Muscle of leg (tissue), 16 donors: ENCODE measurements at places on chromosomes 3 and 15. TPM values are rescaled to one million over a fixed set of nuclear protein-coding genes. Genes with fewer than 3 reads are reported as not detected.

DNA sequence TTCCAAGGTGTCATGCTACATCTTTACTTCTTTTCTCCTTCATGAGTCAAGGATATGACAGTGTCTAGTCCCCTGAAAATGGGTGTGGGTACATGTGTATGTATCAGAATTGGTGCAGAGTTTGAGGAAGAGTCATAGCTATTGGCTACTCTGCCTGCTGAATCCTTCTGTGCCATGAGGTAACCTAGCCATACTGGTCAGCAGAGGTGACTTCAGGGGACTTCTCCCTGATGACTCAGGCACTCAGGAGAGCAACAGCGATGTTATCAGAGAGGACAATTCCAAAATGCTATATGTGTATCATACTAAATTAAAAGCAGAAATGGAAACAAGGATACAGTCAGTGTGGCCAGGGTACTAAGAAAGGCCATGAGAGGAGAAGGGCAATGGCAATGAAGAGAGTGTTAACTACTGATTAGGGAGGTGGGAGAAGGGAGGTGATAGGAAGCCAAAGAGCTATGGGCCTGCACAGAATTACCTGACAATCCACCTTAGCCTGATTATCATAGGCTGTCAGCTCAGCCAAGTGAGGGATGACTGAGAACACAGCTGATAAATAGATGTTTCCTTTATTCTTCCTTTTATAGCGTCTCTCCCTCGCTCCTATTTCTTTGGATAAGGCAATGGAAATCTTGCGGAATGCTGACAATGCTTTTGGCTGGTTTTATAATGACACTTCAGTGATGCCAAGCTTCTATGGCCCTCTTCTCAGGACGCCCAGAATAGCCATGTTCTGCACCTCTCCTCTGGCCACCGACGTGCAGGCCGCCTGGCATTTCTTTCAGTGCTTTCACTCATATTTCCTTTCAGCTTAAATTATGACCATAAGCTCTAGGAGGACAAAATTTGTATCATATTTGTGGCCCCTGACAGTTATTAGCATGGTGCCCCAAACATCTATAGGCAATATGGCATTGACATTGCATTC lies 90.6 kb downstream of the FGF12 start:
- no peaks in the 10 kb centered on the region for H3K36me3 ChIP-seq
- H3K4me1 ChIP-seq: no peaks in the 10 kb centered on the region
- H3K27me3 ChIP-seq: no peaks in the 10 kb centered on the region
- DNase-seq: no peak
- no peak overlapping the region for H3K4me3 ChIP-seq

DNA sequence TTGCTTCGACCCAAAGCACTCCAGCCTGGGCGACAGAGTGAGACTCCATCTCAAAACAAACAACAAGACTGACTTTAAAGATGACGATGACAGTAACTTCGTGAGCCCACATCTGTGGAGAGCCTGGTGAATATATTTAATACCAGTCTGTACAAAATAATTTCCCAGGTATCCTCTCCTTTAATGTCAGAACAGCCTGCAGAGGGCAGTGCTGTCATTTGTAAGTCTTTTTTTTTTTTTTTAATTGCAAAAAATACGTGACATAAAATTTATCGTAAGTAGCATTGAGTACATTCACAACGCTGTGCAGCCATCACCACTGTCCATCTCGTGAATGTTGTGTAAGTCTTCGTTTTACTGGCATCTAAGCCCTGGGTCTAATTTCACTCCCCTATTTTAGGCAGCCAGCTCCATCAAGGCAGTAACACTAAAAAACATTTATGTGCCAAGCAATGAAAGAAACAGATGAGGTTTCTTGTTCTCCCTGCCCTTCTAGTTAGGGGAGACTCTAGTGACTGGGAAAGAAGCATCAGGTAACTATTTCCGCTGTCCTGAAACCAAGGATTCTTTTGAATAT lies 1.4 kb downstream of the HTD2 start:
- peaks cover 18% of the 10 kb centered on the region for H3K4me1 ChIP-seq
- peak; percentile 60 for DNase-seq

Gene CPA3
- total RNA-seq: 3.1 TPM

Gene U2SURP
- total RNA-seq: 83.9 TPM

DNA sequence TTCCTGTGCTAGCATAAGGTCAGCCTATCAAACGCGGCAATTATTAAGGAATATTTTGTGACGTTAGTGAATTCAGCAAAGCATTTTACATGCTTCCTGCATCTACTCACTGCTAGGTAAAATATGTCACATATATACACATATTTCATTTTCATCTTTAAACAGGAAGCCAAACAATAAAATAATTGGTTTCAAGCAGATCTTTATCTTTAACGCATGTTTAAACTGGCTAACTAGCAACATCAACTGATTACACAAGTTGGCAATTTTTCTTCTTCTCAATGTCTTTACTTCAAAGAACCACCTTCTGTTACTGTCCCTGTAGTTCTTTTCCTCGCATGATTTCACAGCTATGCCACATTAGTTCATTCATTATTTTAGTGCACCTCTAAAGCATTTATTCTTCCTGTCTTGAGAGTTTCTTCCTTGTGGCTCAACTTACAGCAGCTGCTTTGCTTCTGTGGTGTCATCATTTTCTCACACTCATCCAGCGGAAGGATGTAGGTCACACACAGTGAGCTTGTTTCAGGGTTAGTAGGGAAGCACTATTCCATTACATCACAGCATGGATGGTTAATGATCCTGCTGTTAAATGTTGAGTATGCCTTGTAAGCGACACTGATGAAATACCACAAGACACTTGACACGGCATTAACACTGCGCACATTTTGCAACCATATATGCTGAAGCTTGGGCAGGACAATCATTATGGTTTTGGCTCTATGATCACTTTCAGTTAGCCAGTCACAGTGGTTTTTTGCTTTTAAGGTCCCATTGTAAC lies 2.3 kb upstream of the BCHE start:
- H3K27ac ChIP-seq: peak overlapping the region; percentile 60
- H3K4me1 ChIP-seq: no peaks in the 10 kb centered on the region
- DNase-seq: peak; percentile 71
- H3K4me3 ChIP-seq: no peak overlapping the region
- no peaks in the 10 kb centered on the region for H3K27me3 ChIP-seq
- H3K36me3 ChIP-seq: no peaks in the 10 kb centered on the region

GRCh38 chr3:67647390-67647878 lies 7.0 kb downstream of the SUCLG2 start:
- DNase-seq: no peak
- no peaks in the 10 kb centered on the region for H3K4me1 ChIP-seq
- H3K27ac ChIP-seq: no peak overlapping the region
- H3K4me3 ChIP-seq: no peak overlapping the region
- H3K27me3 ChIP-seq: no peaks in the 10 kb centered on the region
- H3K36me3 ChIP-seq: peaks cover 7% of the 10 kb centered on the region

DNA sequence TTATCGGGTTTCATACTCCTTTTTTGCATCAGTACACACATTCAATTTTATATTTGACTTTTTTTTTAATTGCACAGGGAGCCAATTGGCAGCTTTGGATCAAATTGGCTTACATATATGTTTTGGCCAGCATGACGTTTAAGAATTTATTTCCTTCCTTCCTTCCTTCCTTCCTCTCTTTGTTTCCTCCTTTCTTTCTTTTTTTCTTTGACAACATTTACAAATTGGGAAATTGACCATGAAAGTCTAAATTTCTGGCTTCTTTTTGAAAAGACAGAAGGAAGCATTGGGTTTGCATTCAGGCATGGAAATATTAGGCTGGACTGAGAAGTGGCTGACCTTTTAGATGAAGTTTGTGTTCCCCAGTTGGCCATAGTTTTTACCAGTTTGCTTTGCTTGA lies 103.4 kb upstream of the IGSF10 start:
- no peak for DNase-seq
- no peak overlapping the region for H3K4me3 ChIP-seq
- H3K27ac ChIP-seq: no peak overlapping the region

Gene NMNAT3
- 5.8 TPM for total RNA-seq

Gene FAM107A
- 0.84 TPM for total RNA-seq

Gene NANOGP8
- total RNA-seq: 0.27 TPM

GRCh38 chr15:60130821-60131220 lies 126.7 kb downstream of the FOXB1 start:
- H3K4me1 ChIP-seq: peaks cover 5% of the 10 kb centered on the region
- DNase-seq: no peak
- no peak overlapping the region for H3K27ac ChIP-seq
- H3K36me3 ChIP-seq: no peaks in the 10 kb centered on the region
- H3K4me3 ChIP-seq: no peak overlapping the region

Gene PRICKLE2
- total RNA-seq: 14.6 TPM

Gene SLC6A11
- total RNA-seq: under 0.01 TPM
